ENCODE measurements at places on chromosomes 1 and 21.

GRCh38 chr1:74856174-74856573 is 123.2 kb downstream of the TYW3 start:
- no peak for DNase-seq

- no peak for DNase-seq
Observed at GRCh38 chr1:77927414-77927813, 39.0 kb downstream of the NEXN start.

GRCh38 chr21:45108808-45109781 is 34.7 kb downstream of the ADARB1 start:
- DNase-seq, result no peak

DNA sequence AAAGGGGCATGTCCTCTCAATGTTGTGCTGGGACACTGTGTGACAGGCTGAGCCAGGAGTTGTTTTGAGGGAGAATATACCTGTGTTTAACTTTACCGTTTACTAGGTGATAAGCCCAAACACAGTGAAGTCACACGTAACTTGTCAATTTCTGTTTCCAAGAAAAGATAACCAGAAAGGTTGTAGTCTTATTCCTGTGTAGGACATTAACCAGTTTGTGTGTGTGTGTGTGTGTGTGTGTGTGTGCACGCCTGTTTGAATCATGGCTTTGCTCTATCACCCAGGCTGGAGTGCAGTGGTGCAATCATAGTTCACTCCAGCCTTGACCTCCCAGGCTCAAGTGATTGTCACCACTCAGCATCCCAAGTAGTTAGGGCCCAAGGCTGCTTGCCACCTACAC is 83.6 kb downstream of the MRPS6 start:
- DNase-seq, result no peak

GRCh38 chr1:22052115-22053016 is at the start of gene CDC42:
Gene CDC42, plus strand, starts transcription at chr1:22052709. Its CDS starts 25,770 bp downstream, at chr1:22078479.
- peak; percentile 99 for DNase-seq

DNA sequence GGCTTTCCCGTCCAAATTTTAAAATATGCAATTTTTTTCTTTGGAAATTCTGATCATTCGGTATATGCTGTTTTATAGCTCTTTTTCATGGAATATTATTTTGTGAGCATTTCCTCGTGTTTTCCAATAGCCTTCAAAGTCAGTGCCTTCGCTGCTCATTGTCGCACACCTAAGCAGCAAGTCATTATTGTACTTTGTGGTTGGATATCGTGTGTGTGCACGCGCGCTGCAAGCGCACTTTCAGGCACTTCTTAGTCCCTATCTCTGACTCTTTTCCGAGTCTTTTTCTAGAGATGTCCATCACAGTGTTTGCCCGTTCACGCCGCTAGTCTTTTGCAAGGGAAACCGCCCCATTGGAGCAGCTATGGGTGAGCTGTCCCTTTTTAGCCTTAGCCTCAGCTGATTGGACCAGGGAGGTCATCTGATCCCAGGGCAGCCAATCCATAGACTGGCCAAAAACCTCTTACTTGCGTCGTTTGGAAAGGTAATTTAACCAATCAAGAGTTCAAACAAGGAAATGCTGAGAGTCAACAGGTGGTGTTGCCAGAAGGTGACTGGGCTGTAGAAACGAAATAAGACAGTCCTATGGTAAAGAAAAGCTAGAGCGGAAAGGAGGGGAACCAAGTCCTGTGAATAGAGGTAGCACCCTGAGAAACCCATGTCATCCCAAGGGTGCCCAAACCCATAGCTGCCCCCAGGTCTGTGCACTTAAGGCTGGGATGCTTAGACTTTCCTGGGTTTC is 710 bp upstream of the HYI start:
- DNase-seq, result peak; percentile 45

- no peak for DNase-seq
Observed at GRCh38 chr1:47684964-47685762, 247.3 kb downstream of the FOXD2 start.

DNA sequence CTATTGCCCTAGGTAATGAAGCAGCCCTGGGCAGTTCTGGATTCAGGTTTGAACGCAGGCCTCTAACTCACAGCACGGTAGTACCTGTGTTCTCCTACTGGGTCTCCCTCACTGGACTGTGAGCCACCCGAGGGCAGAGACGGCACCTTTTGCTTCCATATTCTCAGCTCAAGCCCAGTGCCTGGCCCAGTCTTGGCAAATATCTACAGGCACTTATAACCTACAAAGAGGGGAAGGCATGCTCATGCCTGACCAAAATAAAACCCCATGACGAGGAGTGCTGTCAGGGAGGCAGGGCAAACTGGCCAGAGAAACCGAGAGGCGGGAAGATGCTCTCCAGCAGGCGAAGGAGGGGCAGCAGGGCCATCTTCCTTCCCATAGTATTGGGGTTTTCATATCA is 91.1 kb downstream of the DDX20 start:
- DNase-seq, result no peak

- no peak for DNase-seq
Observed at GRCh38 chr1:41855713-41856112, 63.0 kb downstream of the HIVEP3 start.

DNA sequence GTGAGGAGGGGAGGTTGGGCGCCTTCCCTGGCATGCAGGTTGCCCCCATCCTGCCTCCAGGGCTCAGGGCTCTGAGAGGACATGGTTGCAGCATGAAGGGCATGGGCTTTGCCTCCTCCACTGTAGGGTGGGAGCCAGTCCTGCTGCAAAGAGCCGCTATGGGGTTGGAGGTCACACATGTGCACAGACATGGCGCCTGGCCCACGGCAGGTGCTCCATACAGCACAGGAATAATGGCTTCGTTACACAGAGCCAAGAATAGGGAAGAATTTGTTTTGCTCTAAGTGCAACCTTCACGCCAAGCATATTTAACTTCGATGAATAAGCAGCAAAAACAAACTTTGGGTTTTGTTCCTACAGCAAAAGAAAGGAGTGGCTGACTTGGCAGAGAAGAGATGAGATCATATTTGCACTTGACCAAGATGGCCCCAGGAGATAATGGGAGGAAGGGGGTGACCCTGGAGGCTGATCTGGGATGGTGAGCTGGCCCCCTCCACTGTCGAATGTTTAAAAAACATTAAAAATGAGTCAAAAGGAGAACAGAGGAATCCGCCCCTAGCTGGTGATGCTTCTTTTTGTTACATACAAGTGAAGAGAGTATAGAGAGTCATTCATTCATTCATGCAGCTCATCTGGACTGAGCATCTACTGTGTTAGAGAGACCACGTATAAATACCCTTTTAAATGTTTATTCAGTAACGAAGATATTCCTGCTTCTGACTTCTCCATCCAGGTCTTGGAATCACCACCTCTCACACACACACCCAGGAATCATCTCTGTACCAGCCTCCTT is 12.4 kb upstream of the C2CD2 start:
- DNase-seq, result no peak

- DNase-seq, result no peak
Observed at GRCh38 chr1:16208270-16208987, 4.0 kb downstream of the ARHGEF19 start.

GRCh38 chr1:43415901-43416300 is 26.2 kb downstream of the SZT2 start:
- no peak for DNase-seq

DNA sequence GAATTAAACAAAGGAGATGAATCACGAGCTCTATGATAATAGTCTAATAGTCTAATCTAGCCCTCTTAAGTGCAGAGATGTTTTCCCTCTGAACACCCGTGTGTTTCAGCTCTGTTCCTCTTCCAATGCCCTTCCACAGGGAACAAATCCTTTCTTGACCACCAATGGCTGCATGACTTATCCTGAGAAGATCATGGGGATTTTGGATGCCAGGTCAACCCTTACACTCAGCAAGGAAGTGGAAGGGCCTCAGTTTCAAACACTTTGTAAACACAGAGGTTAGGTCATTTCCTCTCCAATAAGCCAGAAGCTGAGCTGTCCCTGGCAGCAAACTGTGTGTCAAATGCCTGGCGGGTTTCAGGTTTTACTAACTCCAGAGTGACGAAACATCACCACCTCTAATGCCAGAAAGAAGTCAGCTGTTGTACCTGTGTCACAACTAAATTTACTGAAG is 200.0 kb downstream of the GABPA start:
- DNase-seq, result no peak

GRCh38 chr1:171623651-171624331 is 1.7 kb downstream of the MYOCOS start:
- no peak for DNase-seq

DNA sequence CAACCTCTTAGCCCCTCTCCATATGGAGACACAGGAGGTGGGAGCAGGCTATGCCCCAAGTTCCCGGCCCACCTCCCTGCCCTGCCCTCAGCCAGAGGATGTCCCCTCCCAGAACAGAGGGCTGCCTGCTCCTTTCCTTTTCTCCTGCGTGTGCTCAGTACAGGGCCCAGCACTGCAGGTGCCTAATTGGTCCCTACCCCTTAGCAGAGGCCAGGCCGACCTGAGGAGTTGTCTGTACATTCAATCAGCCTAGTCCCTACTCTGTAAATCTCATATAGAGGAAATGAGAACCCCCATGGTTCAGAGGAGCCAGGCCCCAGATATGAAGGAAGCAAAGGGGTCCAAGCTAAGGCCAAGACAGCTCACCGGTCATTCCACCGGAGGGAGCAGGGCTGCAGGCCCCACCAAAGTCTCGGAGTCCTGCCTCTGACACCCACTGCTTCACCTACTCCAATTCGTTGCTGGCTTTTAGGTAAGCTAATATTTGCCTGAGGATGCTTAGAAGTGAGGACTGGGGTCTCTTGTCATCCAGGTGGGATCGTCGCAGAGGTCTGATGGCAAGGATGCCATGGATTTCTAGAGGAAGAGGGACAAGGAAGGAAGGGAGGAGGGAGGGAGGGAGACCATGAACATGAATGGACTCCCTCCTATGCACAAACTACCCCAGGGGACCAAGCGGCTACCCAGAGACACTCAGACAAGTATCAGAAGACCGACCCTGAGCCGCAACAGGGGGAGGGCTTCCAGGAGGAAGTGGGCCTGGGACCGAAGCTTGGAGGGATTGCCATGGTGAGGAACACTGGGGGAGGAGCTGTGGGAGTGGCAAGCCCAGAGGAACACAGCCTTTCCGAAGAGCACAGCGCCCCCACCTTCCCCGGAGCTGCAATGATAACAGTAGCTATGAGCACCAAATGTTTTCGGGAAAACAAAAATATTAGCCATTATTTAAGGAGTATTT is 30.4 kb upstream of the FOXO6 start:
- DNase-seq, result no peak

- peak; percentile 59 for DNase-seq
Observed at GRCh38 chr1:206461602-206462455, 8.4 kb upstream of the IKBKE start.

GRCh38 chr1:23530747-23531561 is at the start of gene E2F2:
Gene E2F2, minus strand, starts transcription at chr1:23531233. Its CDS starts 440 bp downstream, at chr1:23530793.
- peak; percentile 79 for DNase-seq

GRCh38 chr1:204575221-204576190 is 59.3 kb downstream of the MDM4 start:
- no peak for DNase-seq

DNA sequence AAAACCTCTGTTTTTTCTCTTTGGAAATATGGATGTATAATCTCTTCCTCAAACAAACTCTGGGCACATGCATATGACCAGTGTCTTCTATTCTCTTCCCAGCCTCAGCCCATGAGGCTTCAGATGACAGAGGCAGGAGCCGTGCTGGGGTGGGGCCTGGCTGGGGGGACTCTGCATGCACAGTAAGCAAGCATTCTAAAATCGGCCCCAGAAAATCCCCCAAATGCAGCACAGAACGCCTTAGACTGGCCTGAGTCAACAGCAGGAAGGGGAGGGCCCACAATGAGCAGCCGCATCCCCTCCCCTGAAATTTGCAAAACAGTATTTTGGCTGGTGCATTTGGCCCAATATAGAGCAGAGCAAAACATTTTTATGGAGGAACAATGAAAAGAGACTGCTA is 47.8 kb downstream of the ITPKB start:
- DNase-seq, result peak; percentile 69

DNA sequence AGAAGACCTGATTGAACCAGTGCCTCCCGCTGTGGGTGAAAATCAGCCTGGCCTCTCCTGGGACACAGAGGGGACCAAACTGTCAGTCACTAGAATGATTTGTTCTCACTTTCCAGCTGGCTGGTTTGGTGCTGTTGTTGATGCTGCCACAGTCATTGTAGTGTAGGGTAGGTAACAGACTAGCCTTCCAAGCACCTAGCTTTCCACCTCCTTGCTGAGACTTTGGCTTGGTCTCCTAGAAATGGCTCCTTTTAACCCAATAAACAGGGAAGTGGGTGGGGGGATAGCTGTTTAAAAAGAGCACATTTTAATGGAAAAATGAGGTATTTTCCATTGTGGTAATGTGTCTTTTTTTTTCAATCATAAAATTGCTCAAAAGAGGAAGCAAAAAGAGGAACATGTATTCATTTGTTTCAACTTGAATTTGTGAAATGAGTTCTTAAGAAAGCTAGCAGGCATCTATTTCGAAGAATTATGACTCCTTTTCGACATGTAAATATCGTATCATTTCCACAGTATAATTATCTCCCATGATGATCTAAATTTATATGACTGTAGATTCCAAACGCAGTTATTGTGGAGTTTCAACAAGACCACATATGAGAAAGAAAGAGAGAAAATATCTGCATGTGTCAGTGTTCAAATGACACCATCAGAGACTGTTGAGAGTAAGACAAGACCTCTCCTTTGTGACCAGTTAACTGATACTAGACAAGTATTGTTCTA is 190.1 kb downstream of the HLX start:
- no peak for DNase-seq

DNA sequence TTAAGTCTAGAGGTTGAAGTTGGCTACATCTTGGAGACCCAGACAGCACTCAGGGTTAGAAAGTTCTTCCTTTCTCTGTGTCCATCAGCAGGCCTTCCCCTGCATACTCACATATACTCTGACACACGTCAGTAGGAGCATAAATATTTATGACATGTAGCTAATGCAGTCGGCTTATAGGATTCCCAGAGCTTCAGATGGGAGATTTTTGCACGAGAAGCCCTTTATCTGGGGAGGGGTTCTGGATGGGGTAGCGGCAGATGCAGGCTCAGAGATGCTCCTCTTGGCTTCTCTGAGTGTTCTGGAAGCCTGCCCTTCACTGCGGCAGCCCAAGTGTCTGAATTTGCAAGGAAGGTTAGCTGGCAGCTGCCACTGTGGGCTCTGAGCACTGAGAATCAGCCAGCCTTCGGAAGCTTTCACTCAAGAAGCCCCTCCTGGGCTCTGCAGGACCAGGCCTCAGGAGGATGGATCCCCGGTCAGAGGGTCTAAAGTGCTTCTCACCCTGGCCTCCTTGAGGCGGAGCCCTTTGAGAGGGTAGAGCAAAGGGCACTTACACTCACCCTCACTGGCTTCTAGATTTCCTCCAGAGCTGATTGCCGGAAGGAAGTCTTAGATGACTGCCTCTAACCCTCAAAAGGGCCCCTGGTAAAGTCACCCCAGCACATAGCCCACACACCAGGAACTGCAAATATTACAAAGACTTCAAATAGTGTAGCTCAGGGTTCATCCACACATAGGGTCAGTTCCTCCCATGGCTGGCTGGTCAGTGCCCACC is 68.1 kb upstream of the NFASC start:
- DNase-seq, result no peak

Measured in activated T-cell treated with anti-CD3 and anti-CD28 coated beads, Interleukin-2, amount 50 U/mL, for 1 hour (primary cell).